Heart left ventricle (tissue), 16 donors: ENCODE measurements at places on chromosomes 11 and 22. TPM values are rescaled to one million over a fixed set of nuclear protein-coding genes. Genes with fewer than 3 reads are reported as not detected.

The CYP2R1 gene
- 12.3 TPM for polyA plus RNA-seq

The FOSL1 gene
- polyA plus RNA-seq, result 1.2 TPM

The SULT4A1 gene
- polyA plus RNA-seq, result 0.24 TPM

DNA sequence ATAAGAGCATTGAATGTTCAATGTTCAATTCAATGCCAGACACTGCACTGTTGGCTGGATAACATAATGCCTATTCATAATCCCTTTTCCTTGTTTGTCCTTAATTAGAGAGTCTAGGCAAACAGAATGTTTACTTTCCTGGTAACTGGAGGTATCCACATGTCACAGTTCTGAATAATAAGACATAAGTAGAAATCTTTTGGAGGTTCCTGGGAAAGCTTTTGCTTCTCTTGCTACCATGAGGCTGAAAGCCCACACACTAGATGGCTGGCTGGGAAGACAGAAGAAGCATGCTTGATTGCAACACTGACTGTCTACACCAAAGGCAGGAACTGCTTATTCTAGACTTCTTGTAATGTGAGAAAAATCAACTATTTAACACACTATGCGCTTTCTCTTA lies 79.5 kb downstream of the GAB2 start:
- DNase-seq, result no peak

The GGTLC3 gene
- polyA plus RNA-seq, result not detected
